ENCODE measurements at places on chromosomes 5 and 9.
A peak's percentile ranks its signal among the peaks of the same experiment; 100 is the strongest.

- DNase-seq, result no peak
Observed at GRCh38 chr5:149645236-149645635, 63.9 kb downstream of the ARHGEF37 start.

GRCh38 chr5:119681734-119682133 lies 52.4 kb downstream of the FAM170A start:
- no peak for DNase-seq

GRCh38 chr5:33964132-33964700 lies 20.3 kb downstream of the SLC45A2 start:
- DNase-seq, result no peak

DNA sequence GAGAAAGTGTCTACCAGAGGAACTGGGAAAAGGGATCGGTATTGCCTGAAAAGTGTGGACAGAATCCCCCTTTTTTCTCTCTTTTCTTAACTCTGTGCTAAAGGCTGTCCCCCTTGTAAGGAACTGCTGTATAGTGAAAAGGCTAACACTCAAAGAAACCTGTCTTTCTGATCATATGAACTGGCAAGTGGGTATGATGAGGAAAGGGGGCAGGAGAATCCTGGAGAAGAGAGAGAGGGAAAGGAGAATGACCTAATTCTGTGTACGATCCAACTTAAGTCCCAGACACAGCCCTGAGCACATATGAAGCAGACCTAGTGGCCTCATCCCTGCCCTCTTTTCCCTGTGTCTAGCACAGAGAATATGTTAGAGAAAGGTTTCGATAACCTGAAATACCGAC lies 967 bp downstream of the ANKRD31 start:
- no peak for DNase-seq

- no peak for DNase-seq
Observed at GRCh38 chr9:91727316-91727861, 222.6 kb downstream of the ROR2 start.

- DNase-seq, result no peak
Observed at GRCh38 chr5:119828541-119828940, 199.2 kb downstream of the FAM170A start.

GRCh38 chr9:114898741-114899140 lies 31.6 kb downstream of the TNFSF8 start:
- peak; percentile 89 for DNase-seq

GRCh38 chr5:31023105-31023504 lies 170.4 kb upstream of the CDH6 start:
- DNase-seq, result no peak

DNA sequence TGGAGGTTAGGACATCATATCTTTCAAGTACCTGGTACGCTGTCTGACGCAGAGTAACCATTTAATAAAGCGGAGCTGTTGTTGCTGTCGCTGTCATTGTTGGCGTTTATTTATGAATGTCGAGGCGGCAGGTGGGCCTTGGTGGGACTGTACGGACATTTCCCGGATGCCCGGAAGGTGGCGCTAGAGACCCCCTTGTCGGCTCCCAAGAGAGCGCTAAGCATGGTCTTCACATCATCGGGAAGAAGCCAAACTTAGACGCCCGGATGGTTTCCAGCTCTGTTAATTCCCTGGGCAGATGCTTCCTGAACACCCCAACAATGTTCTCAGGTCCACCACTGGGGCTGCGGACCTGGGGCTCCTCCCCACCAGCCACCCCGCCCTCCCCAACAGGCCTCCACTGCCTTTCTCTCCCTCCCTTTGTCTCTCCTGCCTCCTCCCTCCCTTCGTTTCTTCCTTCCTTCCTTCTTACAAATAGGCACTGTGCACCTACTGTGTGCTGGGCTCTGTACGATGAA lies 54.1 kb downstream of the DUSP1 start:
- DNase-seq, result peak; percentile 60

DNA sequence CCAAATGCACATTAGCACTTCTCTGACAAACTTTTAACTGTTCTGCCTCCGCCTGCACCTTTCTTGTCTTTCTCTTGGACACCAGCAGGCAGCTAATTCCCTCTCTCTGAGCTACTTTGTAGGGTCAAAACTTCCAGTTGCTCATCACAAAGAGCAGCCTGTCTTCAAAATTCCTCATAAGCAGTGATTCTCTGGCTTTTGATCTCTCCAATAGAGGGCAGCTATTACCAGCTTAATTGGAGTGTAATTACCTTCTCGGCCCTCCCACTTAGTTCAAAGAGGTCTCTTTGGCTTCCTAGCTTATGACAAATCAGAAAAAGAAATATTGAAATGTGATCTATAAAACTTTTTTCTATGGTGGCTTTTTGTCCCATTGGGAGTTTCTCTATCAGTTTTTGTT lies 43.6 kb upstream of the RAD23B start:
- DNase-seq, result no peak

GRCh38 chr9:121344184-121344583 lies 25.9 kb downstream of the STOM start:
- DNase-seq, result no peak

Measured in HL-60 (cell line).